ENCODE measurements at places on chromosomes 12 and 14.

- no peak for DNase-seq
Measured at GRCh38 chr12:93894391-93895088, 217.4 kb downstream of the CRADD start.

GRCh38 chr14:64234877-64235651, 59.1 kb downstream of the ESR2 start:
- peak; percentile 47 for DNase-seq

- no peak for DNase-seq
Measured at GRCh38 chr12:46222636-46223035, 46.2 kb downstream of the SLC38A1 start.

DNA sequence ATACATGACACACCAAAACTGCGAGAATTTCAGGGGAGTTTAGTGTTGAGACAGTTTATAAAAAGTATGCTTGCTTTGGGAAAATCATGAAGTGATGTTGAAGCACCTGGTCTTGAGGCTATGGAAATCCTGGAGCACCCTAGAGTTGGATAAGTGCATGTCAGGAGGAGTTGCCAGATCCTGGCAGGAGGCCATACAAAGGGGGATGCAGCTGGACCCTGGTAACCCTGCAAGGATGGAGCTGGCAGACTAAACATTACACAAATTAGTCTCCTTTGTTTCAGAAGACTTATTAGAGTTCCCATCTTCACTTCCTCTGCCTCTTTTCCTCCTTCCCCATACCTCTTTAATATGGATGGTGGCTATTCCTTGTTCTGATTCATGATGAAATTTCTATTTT, 907.0 kb downstream of the BCL11B start:
- no peak for DNase-seq

GRCh38 chr12:89345830-89346740, 6.2 kb downstream of the DUSP6 start:
- DNase-seq: no peak
